ENCODE measurements at places on chromosomes 12 and 14.

DNA sequence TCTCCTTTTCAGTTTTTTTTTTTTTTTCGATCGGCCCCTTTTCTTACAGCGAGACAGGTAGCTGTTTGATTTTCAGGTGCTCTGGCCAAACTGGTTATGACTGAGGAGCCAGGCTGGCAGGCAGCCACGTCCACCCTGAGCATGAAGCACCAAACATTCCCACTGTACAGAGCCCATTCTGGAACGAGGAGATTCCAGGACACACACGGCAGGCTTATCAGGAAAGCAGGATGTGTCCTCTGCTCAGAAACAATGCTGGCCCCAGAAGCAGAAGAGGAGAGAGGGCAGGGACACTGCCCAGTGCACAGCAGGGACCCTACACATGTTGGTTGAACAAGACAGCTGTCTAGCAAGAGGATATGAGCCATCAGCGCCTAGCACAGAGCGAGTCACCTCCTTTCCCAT, 3.7 kb upstream of the KRT2 start:
- DNase-seq, result no peak

GRCh38 chr12:86435053-86435452, 178.9 kb upstream of the MGAT4C start:
- no peak for DNase-seq

DNA sequence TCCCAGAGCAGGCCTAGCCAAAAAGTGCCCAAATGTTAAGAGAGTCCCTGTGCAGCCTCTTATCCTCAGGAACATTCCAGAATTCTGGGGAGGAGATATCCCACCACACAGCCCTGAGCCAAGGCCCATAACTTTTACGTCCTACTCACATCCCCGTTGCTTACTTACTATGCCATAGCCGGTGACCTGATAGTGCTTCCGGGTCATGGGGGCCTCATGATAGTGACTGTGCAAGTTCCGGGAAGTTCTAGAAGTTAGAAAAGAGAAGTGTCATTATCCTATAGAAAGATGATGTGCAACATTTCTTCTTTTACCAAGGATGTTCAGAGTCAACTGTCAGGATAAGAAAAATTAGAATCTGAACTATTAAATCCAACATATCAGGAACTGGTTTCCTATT, 15.6 kb upstream of the NGB start:
- no peak for DNase-seq

DNA sequence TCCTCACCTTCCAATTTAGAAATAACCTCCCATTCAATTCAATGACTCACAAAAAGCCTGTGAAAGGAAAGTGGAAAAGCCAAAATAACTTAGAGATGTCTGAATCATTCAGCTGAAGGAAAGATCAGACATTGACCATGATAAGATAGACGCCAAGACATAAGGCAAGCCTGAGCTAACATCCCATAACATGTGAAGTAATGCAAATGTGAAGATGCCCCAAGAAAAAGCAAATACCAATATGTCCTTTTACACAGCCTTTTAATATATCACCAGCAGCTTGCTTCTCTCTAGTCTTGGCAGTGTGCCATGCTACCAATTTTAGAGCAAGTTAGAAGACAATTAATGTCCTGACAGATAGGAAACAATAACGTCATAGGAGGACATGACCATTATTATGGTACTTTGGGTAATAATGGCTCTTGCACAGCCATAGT, 2.4 kb upstream of the NUMB start:
- no peak for DNase-seq

DNA sequence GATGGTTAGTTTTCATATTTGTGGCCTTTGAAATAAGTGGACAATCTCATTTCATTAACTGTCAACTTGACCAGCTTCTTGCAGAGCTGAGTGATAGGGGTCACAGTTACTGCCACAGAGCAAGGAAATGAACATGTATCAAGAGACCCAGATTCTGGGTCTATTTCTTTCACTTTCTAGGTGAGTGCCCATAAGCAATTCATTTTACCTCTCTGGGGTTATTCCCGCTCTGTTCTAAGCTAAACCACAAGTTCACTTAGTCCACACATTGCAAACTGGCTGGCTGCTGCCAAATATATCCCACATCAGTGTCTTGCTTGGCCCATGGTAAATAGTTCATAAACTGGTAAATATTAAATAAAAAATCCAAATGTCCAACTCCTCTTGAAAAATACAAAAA, 29.9 kb downstream of the GPHB5 start:
- no peak for DNase-seq

DNA sequence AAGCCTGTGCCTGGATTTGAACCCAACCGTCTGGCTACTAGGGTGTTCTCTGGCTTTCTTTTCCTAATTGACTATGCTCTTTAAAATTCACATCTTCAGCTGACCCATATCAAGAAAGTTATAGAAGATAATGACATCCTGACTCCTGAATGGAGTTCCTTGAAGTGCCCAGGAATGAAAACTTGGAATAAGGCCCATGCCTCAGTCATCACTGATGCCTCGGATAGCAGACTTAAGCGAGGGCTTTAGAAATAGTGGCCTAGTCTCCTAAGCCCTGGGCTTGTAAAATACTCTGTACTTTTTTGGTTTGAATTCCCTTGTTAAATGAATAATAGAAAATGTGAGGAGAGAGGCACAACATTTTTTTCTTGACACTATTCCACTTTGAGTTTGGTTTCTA, 39.0 kb downstream of the CHST11 start:
- no peak for DNase-seq

- DNase-seq, result no peak
These were observed 93.7 kb downstream of the DHRS2 start for GRCh38 chr14:23729720-23730387.

- DNase-seq, result no peak
These were observed 78.0 kb downstream of the TTC6 start for GRCh38 chr14:37673439-37673838.

GRCh38 chr14:100655741-100656085, 68.5 kb upstream of the BEGAIN start:
- DNase-seq, result no peak

- no peak for DNase-seq
These were observed 43.2 kb downstream of the TBK1 start for GRCh38 chr12:64494998-64495729.

DNA sequence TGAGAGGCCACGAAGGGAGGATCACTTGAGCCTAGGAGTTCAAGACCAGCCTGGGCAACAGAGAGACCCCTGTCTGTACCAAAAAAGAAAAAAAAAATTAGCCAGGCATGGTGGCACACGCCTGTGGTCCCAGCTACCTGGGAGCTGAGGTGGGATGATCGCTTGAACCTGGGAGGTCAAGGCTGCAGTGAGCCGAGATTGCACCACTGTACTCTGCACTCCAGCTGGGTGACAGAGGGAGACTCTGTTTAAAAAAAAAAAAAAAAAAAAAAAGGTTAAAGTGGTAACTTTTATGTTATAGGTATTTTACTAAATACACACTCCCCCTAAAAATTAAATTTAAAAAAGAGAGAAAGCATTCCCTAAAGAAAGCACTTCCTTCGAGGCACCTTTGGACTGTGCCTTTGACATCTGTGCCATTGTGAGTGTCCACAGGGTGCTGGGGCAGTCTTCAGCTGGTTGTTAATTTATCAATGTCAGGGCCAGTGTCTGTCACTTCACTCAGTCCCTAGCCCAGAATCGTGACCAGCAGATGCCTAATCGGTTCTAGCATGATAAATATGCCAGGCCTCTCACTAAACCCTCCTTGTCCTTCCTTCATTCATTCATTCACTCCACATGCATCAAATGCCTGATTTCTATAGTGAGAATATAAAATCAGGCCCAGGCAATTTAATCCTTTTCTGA, 63.1 kb downstream of the B4GALNT3 start:
- no peak for DNase-seq

DNA sequence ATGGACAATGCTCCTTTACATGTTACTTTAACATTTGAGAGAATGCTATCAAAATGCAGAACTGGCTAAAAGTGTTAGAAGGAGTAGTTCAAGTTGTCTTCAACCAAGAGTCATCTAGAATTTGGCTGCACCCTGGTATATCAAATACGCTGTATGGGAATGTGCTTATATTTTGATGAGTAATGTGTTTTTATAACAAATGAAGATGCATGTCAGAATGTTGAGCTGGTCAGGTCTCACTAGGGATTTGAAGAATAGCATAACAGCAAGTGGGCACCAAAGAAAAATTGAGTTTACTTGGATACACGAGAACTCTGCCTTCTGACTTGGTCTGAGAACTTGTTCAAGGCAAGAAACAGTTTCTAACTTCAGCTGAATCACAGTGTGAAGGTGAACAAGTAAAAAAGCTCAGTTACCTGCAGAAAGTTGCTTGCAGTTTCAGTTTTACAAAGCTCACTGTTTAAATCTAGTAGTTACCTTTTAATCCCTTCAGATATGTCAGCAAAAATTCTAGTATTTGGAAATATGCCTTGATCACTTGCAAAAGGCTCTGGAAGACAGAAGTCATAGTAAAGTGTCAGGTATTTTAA, 82.3 kb downstream of the PDE3A start:
- DNase-seq, result no peak

DNA sequence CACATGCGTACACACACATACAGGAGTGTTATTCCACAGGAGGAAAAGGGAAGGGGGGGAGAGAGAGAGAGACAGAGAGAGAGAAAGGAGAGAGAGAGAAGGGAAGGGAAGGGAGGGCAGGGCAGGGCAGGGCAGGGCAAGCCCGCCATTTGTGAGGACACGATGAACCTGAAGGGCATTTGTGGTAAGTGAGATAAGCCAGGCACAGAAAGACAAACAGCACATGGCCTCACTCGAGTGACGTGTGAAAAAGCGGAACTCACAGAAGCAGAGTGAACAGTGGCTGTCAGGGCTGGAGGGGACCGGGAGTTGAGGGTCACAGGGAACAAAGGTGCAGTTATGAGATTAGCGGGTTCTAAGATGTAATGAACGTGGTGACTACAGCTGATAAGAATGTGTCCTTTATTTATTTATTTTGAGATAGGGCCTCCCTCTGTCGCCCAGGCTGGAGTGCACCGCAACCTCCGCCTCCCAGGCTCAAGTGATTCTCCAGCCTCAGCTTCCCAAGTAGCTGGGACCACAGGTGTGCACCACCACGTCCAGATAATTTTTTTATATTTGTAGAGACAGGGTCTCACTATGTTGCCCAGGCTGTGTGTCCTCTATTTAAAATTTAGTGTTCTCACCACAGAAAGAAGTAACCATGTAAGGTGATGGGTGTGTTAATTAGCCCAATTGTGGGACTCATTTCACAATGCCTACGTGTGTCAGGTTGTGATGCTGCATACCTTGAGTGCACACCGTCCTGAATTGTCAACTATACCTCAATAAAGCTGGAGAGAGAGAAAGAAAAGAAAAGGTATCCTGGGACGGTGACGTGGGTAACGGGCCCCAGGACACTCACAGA, 18.7 kb upstream of the FBRSL1 start:
- no peak for DNase-seq

GRCh38 chr14:44149597-44149996, 357.5 kb downstream of the FSCB start:
- no peak for DNase-seq

DNA sequence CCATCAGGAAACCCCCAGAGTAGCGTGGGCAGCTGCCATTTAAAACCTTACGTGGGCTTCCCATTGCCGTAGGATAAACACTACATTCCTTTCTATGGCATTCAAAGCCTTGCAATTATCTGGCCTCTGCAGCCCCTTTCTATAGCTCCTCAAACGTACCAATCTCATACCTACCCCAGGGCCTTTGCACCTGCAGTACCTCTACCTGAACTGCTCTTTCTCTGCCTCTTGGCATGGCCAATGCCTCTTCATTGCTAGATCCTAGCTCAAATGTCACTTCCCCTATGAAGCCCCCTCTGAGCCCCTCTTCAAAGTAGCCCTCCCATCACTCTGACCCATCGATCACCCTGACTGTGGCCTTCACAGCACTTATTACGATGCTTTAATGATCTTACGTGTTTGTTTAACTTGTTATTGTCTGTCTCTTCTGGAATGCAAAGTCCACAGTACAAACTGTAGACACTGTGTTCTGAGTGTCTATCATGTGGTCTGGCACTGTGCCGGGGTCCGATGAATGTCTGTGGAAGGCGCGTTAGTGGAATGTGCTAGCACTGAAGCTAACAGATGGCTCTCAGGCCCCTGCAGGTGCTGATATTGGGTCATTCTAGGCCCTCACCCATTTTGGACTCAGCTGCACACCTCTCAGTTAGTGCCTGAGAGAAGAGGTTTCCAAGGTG, 157.3 kb upstream of the NOS1 start:
- no peak for DNase-seq

GRCh38 chr14:100486025-100486828, 101.0 kb downstream of the BEGAIN start:
- peak; percentile 10 for DNase-seq

- DNase-seq, result no peak
These were observed 32.5 kb downstream of the MPHOSPH9 start for GRCh38 chr12:123200414-123200813.

GRCh38 chr12:88448337-88448915, 131.8 kb downstream of the KITLG start:
- no peak for DNase-seq

DNA sequence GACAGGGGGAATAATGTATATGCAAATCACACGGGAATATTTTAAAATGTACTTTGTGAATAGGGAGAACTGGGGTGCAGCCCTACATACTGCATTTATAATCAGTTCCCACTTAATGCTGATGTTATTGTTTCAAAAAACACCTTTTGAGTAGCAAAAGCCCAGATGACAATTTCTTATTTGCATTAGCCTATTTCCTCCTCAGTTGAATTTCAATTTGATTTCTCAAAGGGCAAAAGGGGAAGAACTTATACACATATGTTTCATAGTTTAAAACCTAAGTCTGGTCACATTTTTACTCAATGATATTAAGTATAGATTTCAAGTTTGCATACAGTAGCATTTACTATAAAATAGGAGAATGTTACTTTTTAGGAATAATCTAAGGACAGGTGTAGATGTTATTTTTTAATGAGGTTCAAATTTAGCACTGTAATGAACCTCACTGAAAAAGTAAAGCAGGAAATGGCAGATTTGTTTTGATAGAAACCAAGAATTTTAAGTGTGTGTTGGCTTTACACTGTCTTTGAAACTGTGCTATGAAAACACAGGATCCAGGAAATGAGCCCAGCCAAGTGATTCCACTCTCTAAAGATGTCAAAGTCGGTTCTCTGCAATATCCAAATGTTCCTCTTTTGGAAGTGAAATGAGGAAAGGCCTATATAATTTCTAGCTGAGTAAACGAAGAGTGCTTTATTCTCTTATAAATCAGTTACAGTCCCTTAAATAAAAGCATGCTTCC, 367.4 kb downstream of the BTG1 start:
- DNase-seq, result no peak

Measured in stimulated activated CD4-positive, alpha-beta T cell treated with anti-CD3 and anti-CD28 coated beads, Interleukin-1b, Interleukin-23, amount 100 ng/mL, for 1 hour (primary cell).